Aorta (tissue), 5 donors: ENCODE measurements at places on chromosomes 2 and 18.

DNA sequence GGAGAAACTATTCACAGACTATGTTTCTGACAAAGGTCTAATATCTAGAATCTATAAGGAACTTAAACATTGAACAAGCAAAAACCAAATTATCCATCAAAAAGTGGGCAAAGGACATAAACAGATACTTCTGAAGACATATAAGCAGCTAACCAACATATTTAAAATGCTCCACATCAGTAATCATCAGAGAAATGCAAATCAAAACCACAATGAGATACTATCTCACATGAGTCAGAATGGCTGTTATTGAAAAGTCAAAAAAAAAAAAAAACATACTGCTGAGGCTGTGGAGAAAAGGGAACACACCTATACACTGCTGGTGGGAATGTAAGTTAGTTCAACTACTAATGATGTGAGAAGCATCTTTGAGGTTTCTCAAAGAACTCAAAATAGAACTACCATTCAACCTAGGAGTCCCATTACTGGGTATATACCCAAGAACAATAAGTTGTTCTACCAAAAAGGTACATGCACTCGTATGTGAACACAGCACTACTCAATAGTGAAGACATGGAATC lies 220.4 kb upstream of the TFPI start:
- no peak overlapping the region for H3K4me3 ChIP-seq
- H3K4me1 ChIP-seq = no peaks in the 10 kb centered on the region
- H3K27ac ChIP-seq = no peak overlapping the region
- H3K36me3 ChIP-seq = no peaks in the 10 kb centered on the region
- DNase-seq = no peak
- H3K27me3 ChIP-seq = no peaks in the 10 kb centered on the region

DNA sequence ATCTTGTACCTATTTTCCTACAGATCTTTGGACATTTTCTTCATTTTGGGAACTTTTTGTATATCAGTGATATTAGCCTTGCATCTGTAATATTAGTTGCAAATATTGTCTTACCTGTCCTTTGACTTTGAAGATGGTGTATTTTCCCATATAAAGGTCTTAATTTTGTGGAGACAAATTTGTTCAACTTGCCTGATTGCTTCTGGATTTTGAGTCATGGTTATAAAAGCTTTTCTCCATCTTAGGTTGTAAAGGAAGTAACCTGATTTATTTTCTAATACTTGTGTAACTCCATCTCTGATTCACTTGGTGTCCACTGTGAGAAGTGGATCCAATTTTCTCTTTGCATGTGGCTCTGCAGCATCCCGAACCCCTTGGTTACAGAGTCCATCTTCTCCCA lies 97.7 kb upstream of the OTOS start:
- no peaks in the 10 kb centered on the region for H3K27me3 ChIP-seq
- H3K4me3 ChIP-seq = no peak overlapping the region
- no peaks in the 10 kb centered on the region for H3K36me3 ChIP-seq
- H3K27ac ChIP-seq = no peak overlapping the region
- H3K4me1 ChIP-seq = no peaks in the 10 kb centered on the region

DNA sequence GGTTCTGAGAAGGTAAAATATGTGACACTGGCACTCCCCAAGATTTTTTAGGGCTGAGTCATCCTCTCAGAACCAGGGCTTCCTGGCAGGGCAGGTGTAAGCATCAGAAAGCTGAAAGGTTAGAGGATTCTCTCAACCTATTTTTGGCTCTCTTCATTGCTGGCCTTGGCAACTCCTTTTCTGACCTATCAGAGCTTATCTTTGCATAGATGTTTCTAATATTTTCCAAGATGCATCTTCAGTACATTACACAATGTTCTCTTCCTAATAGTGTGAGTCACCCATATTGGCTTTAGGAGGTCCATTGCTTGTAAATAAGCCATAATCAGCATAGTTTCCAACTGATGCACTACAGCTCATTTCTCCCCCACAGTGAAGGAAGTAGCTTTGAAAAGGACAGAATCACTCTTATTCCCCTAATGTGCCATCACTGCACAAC lies 2008.4 kb upstream of the PIK3C3 start:
- H3K4me3 ChIP-seq = no peak overlapping the region
- H3K4me1 ChIP-seq = no peaks in the 10 kb centered on the region
- no peaks in the 10 kb centered on the region for H3K27me3 ChIP-seq
- no peak for DNase-seq

- no peaks in the 10 kb centered on the region for H3K36me3 ChIP-seq
- DNase-seq = peak; percentile 60
- no peaks in the 10 kb centered on the region for H3K27me3 ChIP-seq
- H3K4me3 ChIP-seq = no peak overlapping the region
These were observed 72.0 kb upstream of the TMEM178A start for GRCh38 chr2:39593439-39594393.

DNA sequence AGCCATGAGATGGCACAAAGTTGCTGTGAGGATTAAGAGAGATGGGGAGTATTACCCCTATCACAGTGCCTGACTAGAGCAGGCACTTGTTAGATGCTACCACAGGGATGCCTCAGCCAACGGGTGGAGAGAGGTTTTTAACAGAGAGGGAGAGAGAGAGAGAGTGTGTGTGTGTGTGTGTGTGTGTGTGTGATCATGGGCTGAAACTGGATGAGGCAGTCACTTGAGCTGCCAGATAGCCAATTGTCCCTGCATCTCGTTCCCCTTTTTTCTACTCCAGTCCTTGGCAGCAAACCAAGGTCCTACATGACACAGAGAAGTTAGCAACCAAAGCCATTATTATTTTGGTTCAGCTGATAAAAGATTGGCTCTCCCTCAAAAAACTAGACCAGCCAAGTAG lies 3.0 kb downstream of the CD8A start:
- H3K36me3 ChIP-seq = no peaks in the 10 kb centered on the region
- no peak overlapping the region for H3K27ac ChIP-seq
- no peak overlapping the region for H3K4me3 ChIP-seq
- DNase-seq = peak; percentile 66

- no peaks in the 10 kb centered on the region for H3K36me3 ChIP-seq
- no peak for DNase-seq
- H3K4me3 ChIP-seq = no peak overlapping the region
- no peaks in the 10 kb centered on the region for H3K4me1 ChIP-seq
- H3K27ac ChIP-seq = no peak overlapping the region
- H3K27me3 ChIP-seq = no peaks in the 10 kb centered on the region
These were observed 36.2 kb downstream of the EIF2AK3 start for GRCh38 chr2:88590998-88591613.

DNA sequence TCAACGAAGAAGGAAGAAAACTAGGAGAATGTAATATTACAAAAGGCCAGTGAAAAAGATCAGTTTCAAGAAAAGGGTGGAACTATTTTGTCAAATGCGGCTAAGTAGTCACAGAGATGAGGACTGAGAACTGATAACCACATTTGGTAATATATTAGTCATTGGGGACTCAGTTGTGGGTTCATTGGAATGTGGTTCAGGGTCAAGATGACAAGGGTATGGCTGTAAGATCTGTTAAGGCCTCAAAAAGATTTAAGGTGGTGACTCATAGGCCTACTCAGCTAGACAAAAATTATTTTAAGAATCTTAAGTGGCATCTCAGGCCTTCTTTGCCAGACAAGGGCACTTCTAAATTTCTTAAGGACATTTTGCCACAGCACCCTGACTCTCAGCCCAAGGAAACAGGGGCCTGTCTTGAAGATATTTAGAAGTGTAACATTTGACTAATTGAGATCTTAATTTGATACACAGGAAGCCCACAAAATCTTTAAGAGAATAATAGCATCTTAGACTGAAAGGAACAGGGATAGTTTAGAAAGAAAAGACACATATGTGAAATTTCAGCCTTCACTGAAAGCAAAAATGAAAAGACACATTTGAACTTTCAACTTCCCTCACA lies 81.3 kb downstream of the STRADB start:
- no peaks in the 10 kb centered on the region for H3K36me3 ChIP-seq
- H3K27me3 ChIP-seq = no peaks in the 10 kb centered on the region
- DNase-seq = no peak
- no peak overlapping the region for H3K4me3 ChIP-seq
- no peak overlapping the region for H3K27ac ChIP-seq

DNA sequence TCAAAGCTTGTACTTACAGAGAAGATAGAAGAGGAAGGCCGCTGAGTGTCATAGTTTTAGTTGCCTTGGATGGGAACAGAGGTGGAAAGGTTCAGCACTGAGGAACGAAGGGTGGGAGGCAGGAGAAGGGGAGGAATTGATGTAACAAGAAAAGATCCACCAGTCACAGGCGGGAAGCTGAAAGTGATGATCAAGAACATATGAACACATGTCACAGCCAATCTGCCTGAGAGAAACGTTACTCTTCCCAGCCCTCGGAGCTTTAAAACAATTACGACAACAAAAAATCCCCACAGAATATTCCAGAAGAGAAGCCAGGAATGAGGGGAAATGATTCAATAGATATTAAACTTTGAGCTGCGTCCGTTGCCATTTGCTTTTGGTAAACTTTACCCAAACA lies 87.1 kb downstream of the TSHZ1 start:
- no peak for DNase-seq
- H3K27ac ChIP-seq = no peak overlapping the region
- H3K36me3 ChIP-seq = no peaks in the 10 kb centered on the region
- no peaks in the 10 kb centered on the region for H3K27me3 ChIP-seq

DNA sequence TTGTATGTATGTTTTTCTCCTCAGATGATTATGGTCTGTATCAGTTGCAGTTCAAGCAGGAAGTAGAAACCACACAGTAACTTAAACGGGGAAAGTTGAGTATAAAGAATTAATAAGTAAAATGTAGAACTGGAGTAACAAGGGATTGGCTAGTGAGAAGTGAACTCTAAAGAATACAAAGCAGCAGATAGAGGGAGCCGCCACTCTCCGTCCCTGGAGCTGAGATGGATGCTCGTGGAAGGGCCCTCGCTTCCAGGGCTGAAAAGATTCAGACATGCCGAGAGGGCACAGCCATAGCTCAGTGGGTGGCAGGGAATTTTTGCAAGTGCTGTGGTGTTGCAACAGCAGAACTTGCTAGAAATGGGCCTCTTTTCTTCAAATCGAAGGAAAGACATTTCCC lies 155.8 kb downstream of the COL6A3 start:
- DNase-seq = no peak
- H3K4me1 ChIP-seq = peaks cover 4% of the 10 kb centered on the region
- no peak overlapping the region for H3K4me3 ChIP-seq
- H3K27ac ChIP-seq = no peak overlapping the region

- no peak overlapping the region for H3K4me3 ChIP-seq
- H3K4me1 ChIP-seq = no peaks in the 10 kb centered on the region
- H3K27me3 ChIP-seq = no peaks in the 10 kb centered on the region
- H3K27ac ChIP-seq = no peak overlapping the region
- no peaks in the 10 kb centered on the region for H3K36me3 ChIP-seq
These were observed 4.0 kb downstream of the PTGR3 start for GRCh38 chr18:75204732-75205513.

- H3K27me3 ChIP-seq = no peaks in the 10 kb centered on the region
- peak overlapping the region; percentile 99 for H3K27ac ChIP-seq
- H3K4me1 ChIP-seq = no peaks in the 10 kb centered on the region
- H3K4me3 ChIP-seq = no peak overlapping the region
- peak; percentile 81 for DNase-seq
These were observed 39.1 kb downstream of the ATOH8 start for GRCh38 chr2:85792783-85793441.

GRCh38 chr2:11257078-11257477 lies 87.4 kb downstream of the ROCK2 start:
- DNase-seq = no peak
- H3K4me1 ChIP-seq = no peaks in the 10 kb centered on the region
- H3K27ac ChIP-seq = no peak overlapping the region
- H3K27me3 ChIP-seq = no peaks in the 10 kb centered on the region
- no peaks in the 10 kb centered on the region for H3K36me3 ChIP-seq
- H3K4me3 ChIP-seq = no peak overlapping the region

DNA sequence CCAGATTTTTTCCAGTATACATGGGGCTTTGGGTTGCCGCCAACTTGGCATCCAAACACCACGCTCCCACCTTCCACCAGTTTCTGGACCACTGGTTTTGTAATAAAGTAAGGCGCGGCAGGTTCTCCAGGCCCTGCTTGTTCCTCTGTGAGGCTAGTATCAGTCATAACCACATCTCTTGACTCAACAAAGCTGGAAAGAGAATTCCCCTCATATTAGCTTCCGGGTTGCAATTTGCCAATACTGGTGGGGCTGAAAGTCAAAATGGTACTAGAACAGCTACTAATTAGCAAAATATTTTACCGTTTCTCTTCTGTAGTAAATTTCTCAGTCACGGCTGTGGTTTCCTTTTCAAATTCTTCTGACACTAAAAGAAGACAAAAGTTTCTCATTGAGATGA lies 25.0 kb downstream of the TTN start:
- H3K4me3 ChIP-seq = no peak overlapping the region
- no peak overlapping the region for H3K27ac ChIP-seq
- no peaks in the 10 kb centered on the region for H3K4me1 ChIP-seq
- DNase-seq = no peak
- no peaks in the 10 kb centered on the region for H3K36me3 ChIP-seq

DNA sequence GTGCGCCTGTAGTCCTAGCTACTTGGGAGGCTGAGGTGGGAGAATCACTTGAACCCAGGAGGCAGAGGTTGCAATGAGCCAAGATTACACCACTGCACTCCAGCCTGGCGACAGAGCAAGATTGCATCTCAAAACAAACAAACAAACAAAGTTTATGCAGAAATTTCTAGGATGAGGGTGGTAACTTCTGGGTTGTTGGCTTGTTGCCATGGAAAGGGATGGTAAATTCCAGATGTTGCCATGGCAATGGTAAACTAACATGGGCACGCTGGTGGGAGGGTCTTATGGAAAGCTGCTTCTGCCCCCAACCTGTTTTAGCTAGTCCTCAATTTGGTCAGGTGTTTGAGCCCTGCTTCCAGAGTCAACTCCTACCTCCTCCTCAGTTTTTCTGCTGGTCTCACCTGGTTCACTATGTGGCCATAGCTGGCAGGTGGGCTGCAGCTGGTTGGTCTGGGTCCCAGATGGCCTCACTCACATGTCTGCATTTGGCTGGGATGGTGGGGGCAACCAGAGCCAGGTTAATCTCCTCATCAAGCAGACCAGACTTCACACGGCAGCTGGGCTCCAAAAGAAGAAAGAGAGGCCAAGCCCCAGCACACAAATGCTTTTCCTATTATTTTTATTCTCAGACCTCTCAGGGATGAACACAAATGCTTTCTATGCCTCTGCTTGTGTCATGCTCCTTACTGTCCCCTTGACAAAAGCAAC lies 26.6 kb upstream of the TEX44 start:
- H3K4me1 ChIP-seq = no peaks in the 10 kb centered on the region
- no peak overlapping the region for H3K4me3 ChIP-seq
- no peak for DNase-seq
- no peaks in the 10 kb centered on the region for H3K36me3 ChIP-seq

GRCh38 chr2:134634054-134634753 lies 84.6 kb downstream of the TMEM163 start:
- H3K4me1 ChIP-seq = no peaks in the 10 kb centered on the region
- H3K36me3 ChIP-seq = no peaks in the 10 kb centered on the region
- no peak overlapping the region for H3K27ac ChIP-seq
- H3K27me3 ChIP-seq = no peaks in the 10 kb centered on the region
